ENCODE measurements at places on chromosomes 16 and 17. TPM values are rescaled to one million over a fixed set of nuclear protein-coding genes. Genes with fewer than 3 reads are reported as not detected.

The TBC1D3H gene
- total RNA-seq, result not detected

The OR1A1 gene
- not detected for total RNA-seq

The PLLP gene
- total RNA-seq, result 0.27 TPM

The KCNH4 gene
- total RNA-seq, result 0.27 TPM

DNA sequence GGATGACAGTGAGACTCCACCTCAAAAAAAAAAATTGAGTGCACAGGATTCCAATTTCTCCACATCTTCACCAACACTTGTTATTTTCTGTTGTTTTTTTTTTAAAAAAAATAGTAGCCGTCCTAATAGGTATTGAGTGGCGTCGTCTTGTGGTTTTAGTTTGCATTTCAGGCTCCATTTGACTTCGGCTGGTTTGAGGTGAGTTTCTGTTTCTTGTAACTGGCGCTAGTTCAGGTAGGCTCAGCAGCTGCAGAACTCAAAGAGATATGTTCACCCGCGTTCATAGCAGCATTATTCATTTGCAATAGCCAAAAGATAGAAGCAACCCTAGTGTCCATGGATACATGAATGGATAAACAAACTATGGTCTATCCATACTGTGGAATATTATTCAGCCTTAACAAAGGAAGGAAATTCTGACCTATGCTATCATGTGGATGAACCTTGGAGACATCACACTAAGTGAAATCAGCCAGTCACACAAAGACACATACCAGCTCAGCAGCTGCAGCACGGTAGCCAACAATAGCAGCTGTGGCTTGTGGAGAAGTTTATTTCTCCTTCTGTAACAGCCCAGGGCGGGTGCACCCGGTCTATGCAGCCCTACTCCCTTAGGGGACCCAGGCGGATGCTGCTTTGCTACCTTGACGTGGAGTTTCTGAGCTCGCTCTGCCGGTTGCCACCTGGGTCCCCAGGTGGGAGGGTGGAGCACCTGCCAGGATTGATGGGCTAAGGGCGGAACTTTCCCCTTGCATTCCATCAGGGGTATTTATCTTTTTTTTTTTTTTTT is 44.9 kb downstream of the TMEM235 start:
- no peak for DNase-seq

GRCh38 chr17:63291258-63291657 is 154.8 kb downstream of the CYB561 start:
- DNase-seq, result no peak

- DNase-seq, result no peak
These were observed 4.1 kb downstream of the RNF167 start for GRCh38 chr17:4944163-4944553.

DNA sequence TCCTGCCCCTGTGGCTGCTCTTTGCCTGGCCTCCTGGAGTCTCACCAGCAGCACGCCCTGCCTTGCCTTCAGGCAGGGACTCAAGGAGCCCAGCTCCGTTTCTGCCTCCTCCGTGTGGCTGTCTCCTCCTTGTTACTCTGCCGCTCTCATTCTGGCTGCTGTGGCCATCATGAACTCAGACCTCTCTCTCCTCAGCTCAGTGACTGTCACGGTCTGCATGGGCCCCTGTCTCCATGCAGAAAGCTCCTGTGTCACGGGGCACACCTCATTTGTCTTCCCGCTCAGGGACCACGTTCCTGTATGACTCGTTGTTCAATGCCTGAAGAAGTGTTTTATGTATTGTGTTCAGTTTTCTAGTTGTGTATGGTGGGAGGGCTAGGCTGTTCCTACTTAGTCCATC is 25.3 kb downstream of the RPTOR start:
- DNase-seq, result no peak

DNA sequence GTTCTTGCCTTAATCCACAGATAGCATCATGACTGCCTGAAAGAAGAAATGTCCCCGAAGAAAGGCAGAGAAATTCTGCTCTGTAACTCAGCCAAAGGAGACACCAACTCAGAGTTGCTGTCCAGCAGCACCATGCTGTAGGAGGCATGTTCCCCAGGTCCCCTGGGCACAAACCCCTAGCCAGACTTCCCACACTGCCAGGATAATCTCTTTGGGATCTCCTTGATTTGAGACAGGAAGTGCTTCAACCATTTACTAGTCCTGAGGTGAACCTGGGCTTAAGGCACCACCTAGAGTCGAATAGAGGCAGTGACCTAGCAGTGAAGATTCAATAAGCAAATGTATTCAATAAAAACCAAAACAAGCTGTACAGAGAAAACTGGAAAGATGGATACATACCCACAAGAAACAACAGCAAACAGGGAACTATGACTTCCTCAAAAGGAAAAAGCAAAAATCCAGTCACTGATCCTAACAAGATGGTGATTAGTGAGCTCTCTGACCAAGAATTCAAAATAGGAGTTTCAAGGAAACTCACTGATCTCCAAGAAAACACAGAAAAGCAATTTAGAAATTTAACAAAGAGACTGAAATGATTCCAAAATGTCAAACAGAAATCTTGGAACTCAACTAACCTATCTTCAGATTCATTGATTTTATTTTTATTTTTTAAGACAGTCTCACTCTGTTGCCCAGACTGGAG is 5.7 kb downstream of the OR4D2 start:
- DNase-seq, result peak; percentile 49

GRCh38 chr16:61581417-61582046 is 454.7 kb downstream of the CDH8 start:
- DNase-seq, result no peak
